NCI-H1092 (cell line): ENCODE measurements at places on chromosomes 12 and 14.

GRCh38 chr12:8045952-8046944 lies 13.7 kb downstream of the FOXJ2 start:
- peak; percentile 35 for DNase-seq

- peak; percentile 33 for DNase-seq
Observed at GRCh38 chr12:63844391-63845341, at the start of gene SRGAP1. TSS of gene SRGAP1 (plus strand) at chr12:63844700. CDS start at chr12:63844817, 117 bp downstream.

- DNase-seq: no peak
Observed at GRCh38 chr14:64706593-64707193, 2.5 kb downstream of the PLEKHG3 start.

- DNase-seq: no peak
Observed at GRCh38 chr14:75022655-75023054, 19.9 kb downstream of the EIF2B2 start.

GRCh38 chr12:119949145-119949544 lies 39.9 kb upstream of the BICDL1 start:
- DNase-seq: peak; percentile 25

GRCh38 chr12:4444031-4444430 lies 1.6 kb downstream of the FGF6 start:
- no peak for DNase-seq

DNA sequence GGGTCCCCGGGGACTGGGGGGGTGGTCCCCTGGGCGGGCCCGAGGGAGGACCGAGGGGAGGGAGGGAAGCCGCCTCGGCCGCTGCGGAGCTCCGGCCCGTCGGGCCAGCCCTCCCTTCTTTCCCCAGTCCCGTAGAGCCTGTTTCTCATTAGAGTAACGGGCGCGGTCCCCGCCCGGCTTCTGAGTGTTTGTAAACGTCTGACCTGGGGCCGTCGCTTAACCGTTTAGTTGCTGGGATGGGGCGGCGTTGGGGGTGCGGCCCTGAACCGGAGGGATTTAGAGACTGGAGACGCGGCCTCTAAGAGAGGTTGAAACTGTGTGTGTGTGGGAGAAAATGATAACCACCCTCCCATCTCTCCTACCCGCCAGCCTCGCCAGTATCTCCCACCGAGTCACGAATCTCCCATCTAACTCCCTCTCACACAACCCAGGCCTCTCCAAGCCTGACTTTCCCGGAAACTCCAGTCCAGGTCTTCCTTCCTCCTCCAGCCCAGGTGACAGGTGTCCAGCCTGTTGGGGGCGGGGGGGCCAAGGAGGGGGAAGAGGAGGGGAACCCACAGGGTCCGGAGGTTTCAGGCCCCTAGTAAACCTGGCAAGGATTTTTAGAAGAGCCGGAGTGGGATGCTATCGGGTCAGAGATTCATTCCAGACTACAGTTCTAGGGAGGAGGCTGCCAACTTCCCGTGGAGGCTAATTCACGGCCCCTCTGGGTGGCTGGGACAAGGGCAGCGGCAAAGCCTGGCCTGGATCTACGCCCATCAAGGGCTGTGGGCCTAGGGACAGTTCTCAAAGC lies 1.1 kb upstream of the NFATC4 start:
- peak; percentile 96 for DNase-seq

GRCh38 chr14:23432102-23432925 lies 3.1 kb downstream of the MYH7 start:
- no peak for DNase-seq

DNA sequence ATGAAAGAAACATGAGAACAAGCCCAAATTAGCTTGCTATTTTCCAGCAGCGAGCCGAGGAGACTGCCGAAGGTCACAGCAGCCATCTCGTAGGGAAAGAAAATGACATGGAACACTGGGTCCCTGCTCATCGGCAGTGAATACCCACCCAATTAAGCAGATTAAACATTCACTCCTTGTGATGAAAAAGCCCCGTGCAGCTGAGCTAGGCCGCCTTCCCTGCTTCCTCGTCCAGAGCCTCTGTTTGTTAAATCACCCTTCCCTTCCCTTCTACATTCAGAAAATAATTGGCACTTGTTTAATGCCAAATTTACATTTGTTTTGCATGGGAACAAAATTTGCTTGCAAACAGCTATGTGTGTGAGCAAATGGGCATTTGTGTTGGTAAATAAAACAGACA lies 342.5 kb downstream of the RMST start:
- no peak for DNase-seq

DNA sequence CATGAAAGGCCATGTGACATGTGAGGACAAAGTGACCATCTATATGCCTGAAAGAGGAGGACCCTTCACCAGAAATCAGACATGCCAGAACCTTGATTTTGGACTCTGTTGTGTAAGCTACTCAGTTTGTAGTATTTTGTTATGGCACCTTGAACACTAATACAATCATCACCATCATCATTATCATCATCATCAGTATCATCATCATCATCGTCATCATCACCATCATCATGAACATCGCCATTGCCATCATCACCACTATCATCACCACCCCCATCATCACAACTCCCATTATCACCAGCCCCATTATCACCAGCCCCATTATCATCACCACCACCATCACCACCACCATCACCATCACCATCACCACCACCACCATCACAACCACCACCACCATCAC lies 15.9 kb downstream of the ISCU start:
- no peak for DNase-seq

GRCh38 chr12:43444940-43445564 lies 107.0 kb downstream of the ADAMTS20 start:
- peak; percentile 5 for DNase-seq

- DNase-seq: no peak
Observed at GRCh38 chr14:34344318-34344717, 117.7 kb downstream of the SPTSSA start.

- no peak for DNase-seq
Observed at GRCh38 chr12:6956021-6956727, 5.0 kb downstream of the PTPN6 start.

DNA sequence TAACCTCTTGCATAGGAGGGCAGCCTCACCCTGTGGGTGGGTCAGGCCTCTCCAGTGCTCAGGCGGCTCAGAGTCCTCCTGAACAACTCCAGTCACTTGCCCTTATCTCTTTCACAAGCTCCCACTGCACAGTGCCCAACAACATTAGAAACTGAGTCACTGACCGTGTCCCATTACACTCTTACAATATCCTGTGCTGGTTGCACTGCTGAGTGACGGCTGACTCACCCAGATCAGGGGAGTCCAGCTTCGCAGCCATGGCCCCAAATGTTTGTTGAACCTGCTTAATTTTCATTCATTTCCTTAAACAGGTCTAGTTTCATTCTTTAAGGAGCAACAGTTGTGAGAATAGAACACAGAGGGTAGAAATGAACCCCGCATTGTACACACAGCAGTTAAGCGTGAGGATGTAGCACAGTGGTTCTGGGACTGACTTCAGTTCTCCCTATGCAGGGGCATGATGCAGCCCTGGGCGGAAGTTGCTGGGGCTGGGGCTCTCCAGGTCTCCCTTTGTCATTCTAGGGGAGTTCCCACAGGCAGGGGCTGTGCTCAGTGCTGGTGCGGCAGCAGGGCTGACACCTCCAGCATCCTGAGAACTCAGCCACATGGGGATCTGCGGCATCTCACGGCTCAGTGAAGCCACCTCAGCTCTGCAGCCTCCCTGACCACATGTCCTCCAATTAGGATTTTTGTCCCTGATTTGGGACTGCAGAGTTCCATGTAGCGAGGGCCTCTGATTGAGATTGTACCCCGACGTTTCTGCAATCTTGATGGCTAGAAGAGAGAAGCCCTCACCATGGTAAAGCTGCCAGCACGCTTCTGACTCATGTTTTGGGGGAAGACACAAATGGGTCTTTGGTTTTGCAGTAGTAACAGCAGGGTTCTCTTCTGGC lies 16.1 kb downstream of the GPR68 start:
- DNase-seq: no peak

- no peak for DNase-seq
Observed at GRCh38 chr12:6778217-6778573, 5.9 kb downstream of the LAG3 start.

GRCh38 chr14:52703225-52703624 lies 3.8 kb upstream of the PSMC6 start:
- DNase-seq: no peak

DNA sequence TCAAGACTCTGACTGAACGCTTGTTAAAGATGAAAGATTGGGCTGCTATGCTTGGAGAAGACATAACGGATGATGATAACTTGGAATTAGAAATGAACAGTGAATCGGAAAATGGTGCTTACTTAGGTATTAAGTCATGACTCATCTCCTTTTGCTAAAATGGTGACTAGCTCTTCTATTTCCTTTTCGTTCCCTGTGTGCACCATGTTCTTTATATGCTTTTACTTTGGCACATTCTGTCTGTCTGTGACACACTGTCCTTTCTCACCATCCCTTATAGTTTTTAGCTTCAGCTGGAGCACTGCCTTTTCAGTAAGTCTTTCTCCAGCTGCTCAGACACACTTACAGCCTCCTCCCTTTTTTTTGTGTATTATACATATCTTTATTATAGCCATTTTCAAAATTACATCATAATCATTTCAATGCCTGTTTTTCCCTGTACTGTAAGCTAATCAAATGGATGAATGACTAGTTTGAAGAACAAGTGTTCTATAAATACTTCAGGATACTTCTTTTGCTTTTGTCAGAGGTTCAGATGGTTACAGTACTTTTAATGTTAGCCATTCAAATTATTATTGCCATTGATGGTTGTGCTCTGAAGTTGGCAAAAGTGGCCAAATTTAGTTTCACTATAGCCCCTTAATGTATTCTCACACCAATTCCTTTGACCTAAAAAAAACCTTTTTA lies 68.6 kb downstream of the MIA2 start:
- no peak for DNase-seq

DNA sequence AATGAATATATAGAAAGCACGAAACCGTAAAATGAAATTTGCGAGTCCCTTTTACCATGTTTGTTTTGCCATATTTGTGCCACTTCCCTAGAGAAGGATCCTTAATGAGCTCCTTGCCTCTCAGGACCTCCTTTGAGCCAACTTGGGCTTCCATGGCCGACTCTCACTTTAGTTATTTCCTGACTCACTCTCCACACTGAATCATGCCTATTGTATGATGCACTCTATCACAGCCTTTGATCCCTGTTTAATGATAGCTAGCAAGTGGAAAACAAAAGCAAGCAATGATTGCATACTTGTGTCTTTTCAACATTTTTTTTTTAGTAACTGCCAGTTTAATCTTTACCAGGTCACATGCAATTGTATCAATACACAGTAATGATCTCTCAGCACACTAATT lies 153.2 kb downstream of the CCER1 start:
- DNase-seq: no peak

- no peak for DNase-seq
Observed at GRCh38 chr12:86748894-86749293, 492.7 kb upstream of the MGAT4C start.

- no peak for DNase-seq
Observed at GRCh38 chr12:7693793-7694192, 1.8 kb downstream of the GDF3 start.

- no peak for DNase-seq
Observed at GRCh38 chr12:25623816-25624215, 70.7 kb upstream of the LMNTD1 start.

DNA sequence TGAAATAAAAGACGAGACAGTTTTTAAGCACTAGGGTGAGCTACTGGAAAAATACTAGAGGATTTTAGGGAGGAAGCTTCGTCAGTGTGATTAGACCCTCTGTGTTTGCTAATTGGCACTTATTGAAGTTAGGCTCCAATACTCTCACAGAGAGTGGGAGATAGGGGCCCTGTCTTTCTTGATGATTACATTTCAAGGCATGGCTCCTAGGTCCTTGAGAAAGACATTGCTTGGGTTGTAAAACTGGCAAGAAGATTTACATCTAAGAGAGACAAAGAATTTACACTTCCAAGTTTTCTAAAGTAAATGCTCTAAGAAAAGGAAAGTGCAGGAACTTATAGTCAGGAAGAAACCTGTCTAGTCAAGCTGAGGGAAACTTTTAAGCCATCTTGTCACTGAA lies 183.2 kb downstream of the C12orf50 start:
- no peak for DNase-seq

DNA sequence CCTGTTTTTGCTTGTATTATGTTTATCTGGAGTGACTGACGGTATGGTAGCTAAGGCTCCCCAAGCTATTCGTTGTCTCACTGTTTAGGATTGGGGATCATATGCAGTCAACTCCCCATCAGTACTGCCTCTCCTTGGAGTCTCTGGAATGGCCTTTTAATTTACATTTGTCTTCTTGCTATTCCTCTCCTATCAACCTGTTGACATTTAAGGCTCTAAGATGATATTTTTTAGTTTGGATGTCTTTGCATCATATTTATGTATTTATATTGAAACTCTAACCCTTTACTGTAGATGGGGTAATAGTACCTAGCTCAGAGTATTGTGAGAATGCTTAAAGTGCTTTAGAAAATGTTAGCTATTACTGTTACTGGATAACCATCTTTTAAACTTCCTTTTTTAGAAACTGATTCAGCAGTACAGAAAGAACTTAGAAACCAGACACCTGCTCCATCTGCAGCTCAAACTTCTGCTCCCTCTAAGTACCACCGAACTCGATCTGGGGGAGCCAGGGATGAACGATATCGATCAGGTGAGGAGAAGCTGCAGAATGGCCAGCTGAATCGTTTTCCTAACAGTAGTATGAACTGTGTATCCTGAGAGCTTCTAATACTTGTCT lies 123.5 kb upstream of the ATF1 start:
- no peak for DNase-seq

DNA sequence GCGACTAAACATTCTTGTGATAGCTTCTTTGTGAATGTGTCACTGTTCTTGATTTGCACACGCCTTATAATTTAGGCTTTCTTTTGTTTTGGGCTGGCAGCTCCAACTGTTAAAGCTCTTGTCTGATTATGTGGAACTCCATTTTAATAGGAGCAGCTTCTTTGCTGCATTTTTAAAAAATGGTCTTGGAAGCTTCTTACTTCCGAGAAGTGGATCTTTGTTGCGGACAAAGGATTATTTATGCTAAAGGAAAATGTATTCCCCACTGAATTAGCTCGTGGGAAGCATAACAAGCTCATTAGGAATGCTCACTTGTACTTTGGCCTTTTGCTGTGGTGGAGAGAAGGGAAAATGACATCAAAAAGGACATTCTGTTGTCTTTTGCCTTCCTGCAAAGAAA lies 20.0 kb downstream of the GAS2L3 start:
- DNase-seq: no peak

GRCh38 chr14:50335389-50335788 lies 23.3 kb downstream of the DMAC2L start:
- DNase-seq: peak; percentile 75

- DNase-seq: no peak
Observed at GRCh38 chr14:105061428-105062047, 3.7 kb downstream of the GPR132 start.

- no peak for DNase-seq
Observed at GRCh38 chr14:90517076-90517841, 120.4 kb downstream of the CALM1 start.

- no peak for DNase-seq
Observed at GRCh38 chr14:69754487-69754886, 12.5 kb upstream of the SRSF5 start.

- DNase-seq: no peak
Observed at GRCh38 chr12:40692765-40693206, 547 bp downstream of the CNTN1 start.

- DNase-seq: peak; percentile 9
Observed at GRCh38 chr14:33676135-33676566, 274.7 kb downstream of the EGLN3 start.

GRCh38 chr12:57575771-57576612 lies 15.0 kb upstream of the PIP4K2C start:
- DNase-seq: no peak
